ENCODE measurements at places on chromosomes 13 and 19. TPM values are rescaled to one million over a fixed set of nuclear protein-coding genes. Genes with fewer than 3 reads are reported as not detected.

DNA sequence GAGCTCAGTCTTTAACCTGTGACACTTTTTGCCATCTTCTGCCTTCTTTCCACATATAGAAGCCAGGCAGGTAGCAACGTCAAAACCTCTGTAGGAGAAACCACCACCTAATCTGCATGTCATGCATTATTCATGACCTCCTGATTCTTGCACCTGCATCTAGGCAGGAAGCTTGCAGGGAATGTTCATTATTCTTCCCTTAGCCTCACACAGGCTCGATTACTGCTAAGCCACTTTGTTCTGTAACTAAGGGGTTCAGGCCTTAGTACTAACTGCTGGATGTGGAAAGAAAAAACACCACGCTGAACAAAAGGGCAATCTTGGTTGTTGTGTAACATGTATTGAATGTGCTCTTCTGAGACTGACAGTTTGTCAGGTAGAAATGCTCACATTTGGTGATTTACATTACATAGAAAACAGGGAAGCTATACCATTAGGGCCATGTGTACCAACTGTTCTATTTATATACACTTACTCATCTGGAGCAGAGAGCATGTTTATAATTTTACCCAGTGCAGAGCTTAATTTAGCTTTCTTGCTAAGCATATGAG is 366.9 kb downstream of the KLF12 start:
- H3K36me3 ChIP-seq, result peaks cover 28% of the 10 kb centered on the region
- H3K4me1 ChIP-seq, result peaks cover 60% of the 10 kb centered on the region
- H3K27ac ChIP-seq, result peak overlapping the region; percentile 97
- DNase-seq, result no peak

- peaks cover 36% of the 10 kb centered on the region for H3K4me1 ChIP-seq
- DNase-seq, result peak; percentile 82
- no peak overlapping the region for H3K4me3 ChIP-seq
- H3K36me3 ChIP-seq, result peaks cover 39% of the 10 kb centered on the region
- H3K27ac ChIP-seq, result peak overlapping the region; percentile 7
Measured at GRCh38 chr13:42420304-42420703, 148.4 kb downstream of the AKAP11 start.

- DNase-seq, result peak; percentile 24
- no peaks in the 10 kb centered on the region for H3K36me3 ChIP-seq
- peaks cover 61% of the 10 kb centered on the region for H3K27me3 ChIP-seq
- peak within 1 kb of the TSS; percentile 56 for H3K4me3 ChIP-seq
- H3K4me1 ChIP-seq, result peaks cover 12% of the 10 kb centered on the region
Measured at GRCh38 chr13:33016414-33017322, at the start of gene KL. Gene KL, plus strand, starts transcription at chr13:33016423. Its CDS starts 18 bp downstream, at chr13:33016441.

- no peaks in the 10 kb centered on the region for H3K27me3 ChIP-seq
- peaks cover 57% of the 10 kb centered on the region for H3K4me1 ChIP-seq
- H3K27ac ChIP-seq, result peak overlapping the region; percentile 26
- H3K36me3 ChIP-seq, result peaks cover 35% of the 10 kb centered on the region
- no peak overlapping the region for H3K4me3 ChIP-seq
Measured at GRCh38 chr13:111166882-111167675, 52.0 kb downstream of the ARHGEF7 start.

DNA sequence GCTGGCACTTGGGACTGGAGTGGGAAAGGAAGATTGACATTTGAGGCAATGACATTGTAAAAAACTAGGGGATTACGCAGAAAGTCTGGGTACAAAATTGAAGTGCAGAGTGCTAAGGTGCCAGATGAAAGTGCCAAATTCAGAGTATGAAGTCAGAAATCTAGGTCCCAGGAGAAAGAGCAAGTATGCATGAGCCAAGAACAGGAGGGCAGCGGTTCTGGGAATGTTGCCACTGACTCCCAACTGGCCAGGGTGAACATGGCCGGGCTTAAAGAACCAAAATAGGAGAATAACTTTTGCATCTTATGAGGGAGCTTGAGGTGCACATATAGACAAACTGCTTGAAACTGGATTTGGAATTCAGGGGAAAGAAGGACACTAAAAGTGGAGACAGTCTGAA is 495.8 kb upstream of the KLF12 start:
- no peak for DNase-seq
- H3K4me3 ChIP-seq, result no peak overlapping the region
- H3K36me3 ChIP-seq, result no peaks in the 10 kb centered on the region
- H3K4me1 ChIP-seq, result no peaks in the 10 kb centered on the region

Gene LGALS4
- total RNA-seq, result 0.72 TPM

Gene ASPDH
- total RNA-seq, result not detected

Gene C19orf38
- total RNA-seq, result 1.2 TPM
